Stimulated activated CD8-positive, alpha-beta memory T cell treated with anti-CD3 and anti-CD28 coated beads, Interleukin-2, amount 100 ng/mL, for 48 hours (primary cell): ENCODE measurements at places on chromosomes 7 and 10.

DNA sequence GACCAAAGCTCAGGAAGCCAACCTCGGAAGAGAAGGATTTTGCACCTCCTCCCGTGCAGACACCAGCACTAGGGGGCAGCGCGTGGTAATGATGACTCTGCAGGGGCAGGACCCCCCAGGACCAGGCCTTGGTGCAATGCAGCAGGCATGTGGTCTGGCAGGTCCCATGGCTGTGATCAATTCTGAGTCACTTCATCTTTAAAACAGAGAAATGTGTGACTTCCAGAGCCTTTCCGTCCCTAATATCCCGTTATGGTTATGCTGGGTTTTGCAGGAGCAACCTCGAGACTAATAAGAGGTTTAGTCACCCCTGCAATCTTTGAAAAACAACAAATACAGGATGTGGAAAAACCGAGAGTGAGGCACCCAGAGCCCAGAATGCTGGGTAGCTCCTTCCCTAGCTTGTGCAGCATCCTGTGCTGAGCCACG, 30.2 kb upstream of the GJD4 start:
- no peak for DNase-seq

GRCh38 chr7:76196786-76197185, 4.9 kb upstream of the SRRM3 start:
- DNase-seq: no peak

- no peak for DNase-seq
Observed at GRCh38 chr7:142739923-142740492, 9.3 kb upstream of the PRSS1 start.

GRCh38 chr10:62583876-62584615, 209.9 kb downstream of the ZNF365 start:
- DNase-seq: no peak

GRCh38 chr10:129199826-129200225, 267.2 kb upstream of the MGMT start:
- no peak for DNase-seq

DNA sequence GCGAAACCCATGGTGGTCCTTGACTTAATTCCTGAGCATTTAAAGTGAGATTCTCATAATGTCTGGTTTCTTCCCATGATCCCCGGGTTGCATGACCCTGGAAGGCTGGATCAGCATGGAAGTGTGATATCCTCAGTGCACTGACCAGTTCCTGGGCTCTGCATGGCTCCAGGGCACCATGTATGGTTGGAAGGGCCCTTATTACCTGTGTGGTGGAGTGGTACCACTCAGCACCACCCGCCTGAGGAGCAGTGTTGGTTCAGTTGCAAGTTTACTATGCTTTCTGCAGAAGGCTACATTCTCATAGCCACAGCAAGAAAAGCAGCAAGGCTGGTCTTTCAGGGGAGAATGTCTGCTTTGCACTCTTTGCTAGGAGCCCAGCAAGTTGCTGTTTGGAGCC, 325.7 kb upstream of the MKI67 start:
- DNase-seq: no peak

- no peak for DNase-seq
Observed at GRCh38 chr7:109179601-109180000, 609.9 kb downstream of the DNAJB9 start.

DNA sequence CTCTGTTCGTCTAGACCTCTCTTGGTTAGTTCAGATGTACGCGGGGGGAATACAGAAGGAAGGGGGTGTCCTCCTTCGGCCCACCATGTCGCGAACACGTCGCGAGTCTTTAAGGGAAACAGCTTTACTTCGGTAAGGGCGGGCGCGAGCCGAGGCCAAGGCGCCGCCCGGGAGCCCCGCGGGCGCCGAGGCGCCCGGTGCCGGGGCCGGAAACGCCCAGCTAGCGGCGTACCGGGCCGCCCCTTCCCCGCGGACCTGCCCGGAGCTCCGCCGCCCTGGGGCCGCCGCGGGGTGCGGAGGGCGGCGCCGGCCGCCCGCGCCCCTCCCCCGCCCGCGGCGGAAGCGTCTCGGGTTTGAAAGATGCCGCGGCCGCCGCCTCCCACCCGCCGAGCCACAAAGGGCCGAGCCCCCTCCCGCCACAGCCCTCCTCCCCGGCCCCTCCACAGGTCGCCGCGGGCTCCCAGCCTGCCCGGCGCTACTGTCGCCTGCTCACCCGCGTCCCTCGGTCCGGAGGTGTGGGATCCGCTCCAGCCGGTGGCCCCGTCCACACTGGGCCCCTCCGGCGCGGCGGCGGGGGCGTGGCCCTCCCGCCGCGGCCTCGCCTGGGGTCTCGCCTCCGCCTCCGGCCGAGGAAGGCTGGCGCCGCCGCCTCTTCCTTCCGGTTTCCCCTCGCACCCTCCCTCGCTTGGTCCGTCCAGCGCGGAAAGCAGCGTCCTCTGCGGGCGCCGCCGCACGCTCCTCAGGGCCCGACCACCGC, at the start of gene KBTBD2:
KBTBD2 (minus strand) TSS at position 718 of the 757 bp plus-strand sequence. CDS start 12,156 bp downstream, outside the sequence.
- peak; percentile 74 for DNase-seq

DNA sequence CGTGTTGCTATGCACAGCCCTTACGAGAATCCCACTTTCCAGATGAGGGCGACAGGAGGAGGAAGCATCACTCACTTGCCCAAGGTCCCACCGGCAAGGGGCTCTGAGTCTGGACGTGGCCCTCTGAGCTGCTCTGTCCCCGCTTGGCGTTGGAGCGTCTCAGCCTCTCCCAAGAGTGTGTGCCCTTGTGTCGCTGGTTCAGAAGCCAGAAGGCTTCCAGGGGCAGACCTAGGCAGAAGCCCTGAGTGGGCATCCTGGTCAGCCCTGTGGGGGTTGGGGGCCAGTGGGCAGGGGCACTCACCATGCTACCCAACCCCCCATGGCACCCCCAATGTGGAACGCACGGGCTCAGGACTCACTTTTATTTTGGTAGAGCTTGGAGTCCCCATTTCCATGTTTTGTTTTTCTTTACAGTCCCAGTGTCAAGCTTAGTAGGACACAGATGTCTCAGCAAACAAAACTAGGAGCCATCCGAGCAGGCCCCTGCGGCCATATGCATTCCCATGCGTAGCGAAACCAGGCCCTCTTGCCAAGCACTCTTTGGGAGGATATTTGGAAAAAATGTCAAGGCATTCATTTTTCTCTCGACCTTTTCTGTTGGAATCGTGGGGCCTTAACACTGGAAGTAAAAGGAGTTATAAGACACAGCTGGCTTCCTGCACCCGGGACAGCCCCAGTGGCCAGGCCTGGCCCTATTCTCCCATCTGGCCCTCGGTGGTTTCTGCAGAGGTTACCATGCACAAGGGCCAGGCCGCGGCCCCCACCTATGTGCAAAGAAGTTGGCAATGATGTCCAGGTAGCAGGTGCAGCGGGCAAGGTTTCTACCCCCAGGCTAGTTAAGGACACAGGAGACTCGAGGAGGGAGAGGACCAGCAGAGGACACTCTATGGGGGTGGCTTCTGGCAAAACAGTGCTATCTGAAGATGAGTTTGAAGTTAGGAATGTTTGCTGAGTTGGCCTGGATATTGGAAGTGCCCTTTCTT, 97.0 kb downstream of the LHPP start:
- DNase-seq: no peak

DNA sequence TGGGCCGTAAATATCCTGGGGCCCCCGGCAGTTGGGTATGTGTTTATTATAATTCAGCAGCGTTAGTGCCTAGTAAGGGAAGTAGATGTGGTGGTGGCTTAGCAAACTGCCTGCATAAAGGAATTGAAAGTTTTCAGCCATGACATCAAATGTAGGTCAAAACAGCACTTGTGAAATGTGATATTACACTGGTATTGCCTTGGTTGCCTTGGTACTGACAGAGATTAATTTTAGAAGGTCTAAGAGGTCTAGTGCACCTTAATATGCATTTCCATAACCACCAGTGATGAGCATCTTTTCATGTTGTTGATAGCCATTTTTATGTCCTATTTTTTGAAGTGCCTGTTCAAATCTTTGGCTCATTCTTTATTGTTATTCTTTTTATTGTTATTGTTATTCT, 50.1 kb downstream of the VWC2 start:
- DNase-seq: no peak

- DNase-seq: no peak
Observed at GRCh38 chr7:34488766-34489165, 169.3 kb upstream of the NPSR1 start.

- no peak for DNase-seq
Observed at GRCh38 chr7:138982204-138982623, 1.0 kb upstream of the KIAA1549 start.

- no peak for DNase-seq
Observed at GRCh38 chr7:37149773-37150124, 298.9 kb downstream of the ELMO1 start.

GRCh38 chr7:3588341-3588740, 287.3 kb downstream of the SDK1 start:
- DNase-seq: no peak

- no peak for DNase-seq
Observed at GRCh38 chr7:158646766-158647474, 57.7 kb downstream of the NCAPG2 start.

- DNase-seq: no peak
Observed at GRCh38 chr7:124202546-124202945, 169.7 kb upstream of the TMEM229A start.

GRCh38 chr10:78771808-78772455, 296.8 kb upstream of the ZMIZ1 start:
- DNase-seq: no peak

DNA sequence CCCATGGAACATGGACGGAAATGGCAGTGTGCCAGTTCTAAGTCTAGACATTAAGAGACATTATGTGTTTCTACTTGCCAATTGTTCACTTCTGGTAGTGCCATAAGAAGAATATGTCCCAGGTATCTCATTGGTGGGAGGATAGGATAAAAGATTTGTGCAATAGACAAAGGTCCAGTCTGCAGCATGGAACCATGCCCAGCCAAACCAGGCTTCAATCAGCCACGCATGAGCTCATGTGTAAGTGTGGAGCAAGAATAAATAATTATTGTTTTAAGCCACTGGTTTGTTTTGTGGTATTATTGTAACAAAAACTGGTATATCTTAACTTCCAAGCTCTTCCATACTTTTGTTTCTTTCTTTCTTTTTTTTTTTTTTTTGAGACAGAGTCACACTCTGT, 153.6 kb upstream of the CTTNBP2 start:
- no peak for DNase-seq

GRCh38 chr10:114708717-114709335, 50.8 kb upstream of the ABLIM1 start:
- DNase-seq: no peak

- DNase-seq: no peak
Observed at GRCh38 chr7:77456696-77457095, 40.5 kb upstream of the GSAP start.

DNA sequence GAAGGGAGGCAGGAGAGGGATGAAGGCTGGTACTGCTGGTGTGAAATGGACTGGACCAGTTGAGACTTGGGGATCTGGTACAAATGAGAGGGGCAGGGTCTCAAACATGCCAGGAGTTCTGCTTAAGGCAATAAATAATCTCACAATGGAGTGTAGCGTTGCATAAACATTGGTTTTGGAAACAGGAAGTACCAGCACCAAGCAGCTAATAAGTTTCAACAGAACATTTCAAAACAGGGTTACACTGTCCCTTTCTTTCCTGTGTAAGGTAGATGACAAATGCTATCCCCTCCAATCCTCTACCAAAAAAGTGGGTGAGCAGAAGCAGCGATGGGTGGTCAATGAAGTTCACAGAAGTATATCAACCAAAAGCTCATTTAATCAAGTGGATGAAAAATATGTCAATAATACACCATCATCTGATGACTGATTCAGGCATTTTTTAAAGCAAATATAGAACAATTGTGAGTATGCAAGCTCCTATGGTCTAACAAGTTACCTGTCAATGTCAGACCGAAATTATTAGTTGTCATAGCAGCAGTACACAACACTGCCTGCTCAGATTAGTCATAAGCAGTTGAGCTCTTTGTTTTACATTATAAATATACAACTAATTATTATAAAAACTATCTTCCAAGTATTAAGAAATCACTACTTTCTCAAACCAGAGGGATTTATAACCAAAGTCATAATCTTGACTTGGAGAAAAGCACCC, 220.0 kb downstream of the FAM107B start:
- DNase-seq: no peak

DNA sequence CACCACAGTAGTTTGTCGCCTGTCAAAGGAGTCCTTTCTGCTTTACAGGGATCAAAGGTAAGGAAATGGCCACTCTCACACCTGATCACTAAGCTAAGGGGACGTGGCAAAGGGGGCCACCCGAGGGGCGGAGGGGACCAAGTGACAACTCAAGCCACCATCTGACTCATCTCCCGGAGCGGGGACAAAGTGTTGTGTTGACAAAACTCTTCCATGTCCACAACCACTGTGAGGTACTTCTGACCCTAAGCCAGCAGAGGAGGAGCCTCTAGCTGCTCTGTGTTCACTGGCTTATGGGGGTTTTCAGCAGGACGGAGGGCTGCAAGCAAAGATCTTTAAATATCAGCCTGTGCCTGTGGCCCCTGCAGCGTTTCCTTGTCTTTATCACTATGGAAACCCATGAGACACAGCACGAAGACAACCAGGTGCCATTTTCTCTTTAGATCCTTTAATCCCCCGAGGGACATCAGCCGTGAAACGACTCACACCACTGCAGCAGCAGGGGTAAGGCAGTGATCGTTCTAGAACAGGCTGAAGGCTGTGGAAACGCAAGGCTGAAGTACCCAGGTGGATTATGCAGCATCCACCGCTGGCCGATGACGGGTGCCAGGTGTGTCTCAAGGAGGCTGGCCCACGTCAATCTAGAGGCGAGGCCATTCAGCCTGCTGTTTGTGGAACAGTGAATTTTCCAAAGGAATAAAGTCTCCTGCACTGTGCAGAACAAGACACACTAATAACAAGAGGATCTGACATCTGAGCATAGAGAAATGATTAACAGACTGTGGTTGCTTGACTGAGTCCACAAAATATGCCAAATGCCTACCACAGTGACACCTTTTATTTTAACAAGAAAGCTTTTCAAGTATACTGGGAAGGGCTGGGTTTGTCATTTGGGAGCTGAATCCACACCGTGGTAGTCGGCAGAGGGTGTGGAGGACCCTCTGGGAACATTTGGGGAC, 26.6 kb upstream of the DDC start:
- DNase-seq: no peak

DNA sequence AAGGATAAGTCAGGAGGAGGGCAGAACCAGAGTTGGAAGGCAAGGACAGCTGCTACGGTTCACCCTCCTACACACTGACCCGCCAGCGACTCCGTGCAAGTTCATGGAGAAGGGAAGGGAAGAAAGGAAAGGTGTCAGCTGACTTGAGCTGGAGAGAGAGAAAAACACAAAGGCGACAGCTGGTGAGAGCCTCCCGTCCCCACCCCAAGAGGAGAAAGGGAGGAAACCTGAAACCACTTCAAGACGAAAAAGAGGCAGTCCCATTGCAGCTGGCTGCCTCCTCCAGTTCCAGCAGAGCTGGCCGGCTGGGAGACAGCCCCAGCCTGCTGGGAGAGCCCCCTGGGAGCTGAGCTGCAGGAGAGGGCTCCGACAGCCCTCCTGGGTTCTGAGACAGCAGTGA, 75.2 kb downstream of the PARD3 start:
- DNase-seq: no peak

DNA sequence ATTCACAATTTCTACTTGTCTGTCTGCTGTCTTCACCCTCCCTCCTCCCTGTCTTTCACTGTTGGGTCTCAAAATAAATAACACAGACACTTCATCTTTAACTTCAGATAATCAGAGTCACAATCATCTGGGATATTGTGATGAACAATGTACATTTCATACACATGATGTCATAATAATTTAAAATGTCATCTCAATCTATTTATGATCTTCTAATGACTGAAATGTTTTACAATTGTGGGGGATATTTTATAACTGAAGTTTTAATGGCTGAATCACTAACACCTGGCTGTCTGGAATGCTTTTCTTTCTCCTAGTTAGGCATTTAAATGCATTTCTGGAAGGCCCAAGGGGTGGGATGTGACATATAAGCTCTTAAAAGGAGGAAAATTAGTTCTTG, 859.8 kb downstream of the LRMDA start:
- DNase-seq: no peak

GRCh38 chr10:5805711-5806110, 7.5 kb downstream of the GDI2 start:
- no peak for DNase-seq
